ENCODE measurements at places on chromosomes 4 and X.

GRCh38 chr4:22531311-22532019 lies 15.6 kb upstream of the ADGRA3 start:
- no peak for DNase-seq

DNA sequence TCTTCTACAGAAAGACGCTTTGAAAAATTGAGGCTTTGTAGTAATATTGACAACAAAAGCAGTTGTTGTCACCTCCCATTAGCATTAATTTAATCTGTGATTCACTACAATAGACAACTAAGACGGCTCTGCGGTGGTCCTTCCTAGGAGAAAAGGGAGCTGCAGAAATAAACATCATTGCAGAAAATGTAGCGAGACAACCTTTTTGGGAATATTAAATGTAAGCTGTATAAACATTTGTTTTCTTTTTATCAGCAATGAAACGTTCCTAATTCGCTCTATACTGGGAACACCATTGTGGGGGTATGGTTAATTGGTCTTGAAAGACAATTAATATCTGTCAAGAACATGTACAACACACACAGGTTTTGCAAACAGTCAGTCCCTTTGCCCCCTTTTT lies 583.3 kb upstream of the TENM3 start:
- DNase-seq: no peak

DNA sequence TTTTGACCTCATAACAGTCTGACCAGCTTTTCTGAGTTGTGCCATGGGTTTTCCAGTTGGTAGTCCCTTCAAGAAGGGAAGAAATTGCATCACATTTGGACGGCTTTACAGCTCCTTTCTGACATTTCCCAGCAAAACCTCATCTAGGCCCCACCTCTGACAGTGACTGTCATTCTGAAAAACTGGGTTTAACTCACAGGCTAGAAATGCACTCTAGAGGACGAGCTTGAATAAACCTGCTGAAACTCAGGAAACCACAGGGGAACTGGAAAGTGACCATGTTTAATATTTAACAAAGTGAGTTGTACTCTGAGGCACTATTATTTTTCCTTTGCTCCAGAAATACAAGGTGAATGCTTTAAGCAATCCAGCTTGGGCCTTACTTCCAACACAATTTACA lies 434.3 kb upstream of the RASGEF1B start:
- no peak for DNase-seq

DNA sequence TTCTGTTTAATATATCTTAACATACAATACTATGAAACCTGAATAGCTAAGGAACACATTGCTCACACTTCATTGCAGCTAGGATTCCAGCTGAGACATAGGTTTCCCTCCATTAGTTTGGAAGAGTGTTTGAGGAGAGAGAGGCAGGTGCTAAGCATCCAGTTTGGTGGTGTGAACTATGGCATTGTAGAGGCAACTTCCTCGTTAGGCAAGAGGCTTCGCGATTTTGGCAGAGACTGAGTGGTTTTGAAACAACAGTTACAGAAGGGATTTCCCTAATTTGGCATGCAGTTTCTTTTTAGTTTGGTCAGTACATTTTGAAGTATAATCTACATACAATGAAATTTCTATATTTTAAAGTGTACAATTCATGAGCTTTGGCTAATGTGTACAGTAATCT lies 117.1 kb upstream of the BMP3 start:
- DNase-seq: no peak

DNA sequence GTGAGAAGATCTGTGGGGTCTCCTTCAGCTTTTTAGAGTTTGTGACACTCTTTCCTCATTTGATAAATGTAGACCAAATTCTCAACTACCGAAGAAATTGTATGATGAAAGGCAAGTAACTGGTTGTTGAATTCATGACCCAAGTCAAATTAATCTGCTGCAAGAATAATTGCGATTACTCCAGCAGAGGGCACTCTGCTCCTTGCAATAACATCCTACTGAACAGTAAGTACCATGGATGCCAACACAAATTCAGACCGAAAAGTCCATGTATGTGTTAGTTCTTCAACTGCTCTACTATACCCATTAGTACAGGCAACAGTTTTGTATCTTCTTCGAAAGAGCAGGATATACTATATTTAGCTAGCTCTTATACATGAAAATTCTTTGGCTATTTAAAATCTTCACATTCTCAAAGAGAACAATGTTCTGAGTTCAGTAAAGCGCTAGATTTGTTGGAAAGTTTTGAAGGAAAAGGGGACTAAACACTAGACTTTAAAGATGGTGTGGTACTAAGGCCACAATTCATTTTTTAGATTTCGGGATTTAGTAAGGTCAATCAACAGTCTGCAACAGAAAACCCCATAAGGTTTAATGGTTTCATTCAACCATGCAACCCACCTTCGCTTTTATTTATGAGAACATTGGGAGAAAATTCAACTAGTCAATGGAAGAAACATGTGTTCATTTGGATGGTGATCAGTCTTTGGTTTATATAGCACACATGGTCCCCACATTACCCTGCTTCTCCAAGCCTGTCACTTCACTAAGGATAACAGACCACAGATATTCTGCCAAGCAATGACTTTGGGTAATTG lies 105.4 kb upstream of the TBC1D9 start:
- DNase-seq: peak; percentile 3

DNA sequence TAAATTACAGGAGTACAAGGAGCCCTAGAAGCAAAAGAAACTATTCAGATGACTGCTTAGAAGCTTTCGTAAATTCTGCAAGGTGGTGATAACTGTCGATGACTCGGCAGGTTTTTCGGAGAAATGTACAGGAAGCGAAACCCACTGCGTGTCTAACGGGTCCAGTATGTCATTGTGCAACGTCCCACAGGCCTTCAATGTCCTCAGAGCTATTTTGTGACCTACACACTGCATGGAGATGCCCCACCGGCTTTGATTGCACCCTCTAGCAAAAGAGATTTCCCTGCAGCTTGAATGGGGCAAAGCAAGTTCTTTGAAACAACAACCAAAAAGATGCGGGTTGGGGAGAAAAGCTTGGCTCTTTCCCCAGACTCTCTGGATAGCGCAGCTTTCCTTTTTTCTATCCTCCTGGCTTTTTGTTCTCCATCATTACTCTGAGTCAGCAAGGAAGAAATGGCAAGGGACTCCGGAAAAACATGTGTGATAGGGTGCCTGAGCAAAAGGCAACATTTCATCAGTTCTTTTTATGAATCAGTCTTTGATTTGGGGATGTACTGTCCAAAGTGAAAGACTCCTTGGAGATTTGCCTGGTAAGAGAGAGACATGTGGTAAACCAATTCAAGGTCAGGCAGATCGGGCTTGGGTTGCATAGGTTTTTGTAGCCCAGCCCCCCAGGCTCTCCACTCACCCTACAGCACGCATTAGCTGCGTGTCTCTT lies 112.0 kb upstream of the TBL1X start:
- peak; percentile 32 for DNase-seq

DNA sequence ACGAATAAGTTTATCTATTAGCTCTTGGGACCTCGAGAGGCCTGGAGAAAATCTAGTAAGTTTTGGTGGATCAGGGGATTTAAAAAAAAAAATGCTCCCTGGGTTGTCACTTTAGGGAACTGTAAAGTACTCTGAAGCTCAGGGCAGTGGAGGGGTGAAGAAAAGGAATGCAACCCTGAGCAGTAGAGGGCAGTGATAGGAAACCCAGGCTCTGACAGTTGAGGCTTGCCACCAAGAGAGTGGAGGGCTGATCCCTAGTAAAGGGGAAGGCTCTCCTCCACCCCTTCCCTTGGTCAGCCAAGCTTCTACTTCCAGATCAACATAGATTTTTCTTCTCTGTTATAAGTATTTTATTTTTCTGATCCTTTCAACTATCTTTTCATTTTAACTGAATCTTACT lies 73.1 kb downstream of the FBXO8 start:
- DNase-seq: no peak

Measured in stimulated activated CD4-positive, alpha-beta T cell treated with anti-CD3 and anti-CD28 coated beads, Interleukin-12 subunit alpha, Interleukin-12 subunit beta, amount 100 ng/mL, for 48 hours (primary cell).